ENCODE measurements at places on chromosomes 3 and 15.
A peak's percentile ranks its signal among the peaks of the same experiment; 100 is the strongest.

- no peak overlapping the region for H3K27ac ChIP-seq
- DNase-seq: no peak
- H3K36me3 ChIP-seq: no peaks in the 10 kb centered on the region
- peaks cover 11% of the 10 kb centered on the region for H3K4me1 ChIP-seq
Measured at GRCh38 chr15:70854666-70854976, 664 bp upstream of the LARP6 start.

DNA sequence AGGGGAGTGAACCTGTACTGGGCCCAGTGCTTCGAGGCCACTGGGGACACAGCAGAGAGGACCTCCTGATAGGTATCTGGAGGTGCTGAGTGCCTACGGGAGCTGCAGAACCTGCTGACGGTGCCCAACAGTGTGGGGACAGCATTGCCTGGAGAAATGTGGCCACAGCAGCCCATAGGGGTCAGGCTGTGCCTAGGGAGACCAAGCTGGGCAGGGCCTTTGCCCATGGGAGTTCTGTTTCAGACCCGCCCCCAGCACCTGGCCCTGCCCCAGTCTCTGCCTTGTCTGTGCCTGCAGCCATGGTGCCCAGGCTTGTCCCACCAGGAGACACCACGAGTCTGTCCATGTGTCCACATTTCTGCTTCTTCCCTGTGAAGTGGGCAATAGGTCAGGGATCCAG lies 15.3 kb upstream of the RPL32 start:
- peaks cover 20% of the 10 kb centered on the region for H3K27me3 ChIP-seq
- DNase-seq: no peak
- H3K4me3 ChIP-seq: no peak overlapping the region
- no peaks in the 10 kb centered on the region for H3K36me3 ChIP-seq
- H3K27ac ChIP-seq: no peak overlapping the region

DNA sequence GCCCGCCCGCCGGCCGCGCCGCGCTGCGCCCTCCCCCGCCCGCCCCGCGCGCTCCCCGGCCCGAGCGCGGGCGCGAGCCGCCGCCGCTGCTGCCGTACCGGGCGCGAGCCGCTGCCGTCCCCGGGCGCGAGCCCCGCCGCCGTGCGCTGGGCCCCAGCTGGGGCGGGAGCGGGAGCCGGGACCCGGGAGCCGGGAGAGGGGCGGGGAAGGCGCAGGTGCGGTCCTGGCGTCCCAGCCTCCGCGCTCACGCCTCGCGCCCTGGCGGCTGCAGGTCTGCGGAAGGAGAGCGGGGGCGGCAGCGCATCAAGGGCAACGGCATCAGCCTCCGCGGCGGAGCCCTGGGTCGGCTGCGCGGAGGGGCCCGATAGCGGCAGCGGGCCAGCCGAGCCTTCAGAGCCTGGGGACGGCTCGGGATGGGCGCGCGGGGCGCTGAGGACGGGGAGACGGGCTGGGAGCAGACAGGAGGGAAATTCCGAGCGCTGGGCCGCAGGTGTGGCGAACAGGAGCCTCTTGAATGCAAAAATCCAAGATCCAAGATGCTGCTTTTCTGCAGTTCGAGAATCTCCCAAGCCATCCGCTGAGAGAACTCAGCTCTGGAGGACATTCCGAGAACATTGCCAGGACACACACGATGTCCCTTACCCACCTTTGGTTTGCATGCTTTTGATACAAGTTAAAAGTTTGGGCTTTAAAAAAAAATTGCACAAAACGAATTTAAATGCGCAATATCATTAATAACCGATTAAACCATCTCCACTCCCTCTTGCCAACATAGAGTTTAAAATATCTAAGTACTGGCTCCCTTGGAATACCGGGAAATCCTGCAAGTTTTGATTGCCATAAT lies 251.1 kb downstream of the TJP1 start:
- no peak overlapping the region for H3K27ac ChIP-seq
- DNase-seq: no peak
- H3K27me3 ChIP-seq: peaks cover 57% of the 10 kb centered on the region
- no peak overlapping the region for H3K4me3 ChIP-seq

- no peak overlapping the region for H3K4me3 ChIP-seq
- no peaks in the 10 kb centered on the region for H3K36me3 ChIP-seq
- no peaks in the 10 kb centered on the region for H3K27me3 ChIP-seq
- peaks cover under 1% of the 10 kb centered on the region for H3K4me1 ChIP-seq
Measured at GRCh38 chr3:35649405-35649804, 10.1 kb downstream of the ARPP21 start.

GRCh38 chr15:32717426-32718226 lies at the start of gene GREM1:
Gene GREM1, plus strand, starts transcription at chr15:32718004. Its CDS starts 12,687 bp downstream, at chr15:32730691.
- DNase-seq: no peak
- H3K4me3 ChIP-seq: peak within 1 kb of the TSS; percentile 65
- peaks cover 28% of the 10 kb centered on the region for H3K4me1 ChIP-seq
- H3K27me3 ChIP-seq: peaks cover 45% of the 10 kb centered on the region
- no peaks in the 10 kb centered on the region for H3K36me3 ChIP-seq
- no peak within 1 kb of the TSS for H3K27ac ChIP-seq

DNA sequence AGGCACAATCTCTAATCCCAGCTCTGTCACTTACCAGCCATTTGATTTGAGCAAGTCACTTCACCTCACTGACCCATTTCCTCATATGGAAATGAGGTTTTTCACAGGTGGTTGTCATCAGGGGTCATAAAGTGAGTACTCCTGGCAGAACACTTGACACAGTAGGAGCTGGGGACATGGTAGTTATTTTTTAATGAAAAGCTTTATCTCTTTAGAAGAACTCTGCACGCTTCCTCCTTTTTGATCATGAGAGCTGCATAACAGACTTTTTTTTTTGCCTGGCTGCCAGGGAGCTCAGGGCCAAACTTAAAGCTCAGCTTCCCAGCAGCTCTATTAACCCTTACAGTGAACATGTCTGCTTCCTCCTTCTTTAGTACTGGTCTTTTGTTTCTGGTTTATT lies 8.4 kb downstream of the VWA5B2 start:
- H3K4me1 ChIP-seq: no peaks in the 10 kb centered on the region
- no peak overlapping the region for H3K4me3 ChIP-seq
- no peak overlapping the region for H3K27ac ChIP-seq
- DNase-seq: no peak
- H3K36me3 ChIP-seq: peaks cover 10% of the 10 kb centered on the region
- peaks cover 6% of the 10 kb centered on the region for H3K27me3 ChIP-seq

GRCh38 chr15:74504836-74505235 lies 36.2 kb upstream of the ARID3B start:
- no peaks in the 10 kb centered on the region for H3K27me3 ChIP-seq
- no peak overlapping the region for H3K27ac ChIP-seq
- H3K4me1 ChIP-seq: no peaks in the 10 kb centered on the region
- no peak overlapping the region for H3K4me3 ChIP-seq
- H3K36me3 ChIP-seq: peaks cover 23% of the 10 kb centered on the region
- DNase-seq: no peak

DNA sequence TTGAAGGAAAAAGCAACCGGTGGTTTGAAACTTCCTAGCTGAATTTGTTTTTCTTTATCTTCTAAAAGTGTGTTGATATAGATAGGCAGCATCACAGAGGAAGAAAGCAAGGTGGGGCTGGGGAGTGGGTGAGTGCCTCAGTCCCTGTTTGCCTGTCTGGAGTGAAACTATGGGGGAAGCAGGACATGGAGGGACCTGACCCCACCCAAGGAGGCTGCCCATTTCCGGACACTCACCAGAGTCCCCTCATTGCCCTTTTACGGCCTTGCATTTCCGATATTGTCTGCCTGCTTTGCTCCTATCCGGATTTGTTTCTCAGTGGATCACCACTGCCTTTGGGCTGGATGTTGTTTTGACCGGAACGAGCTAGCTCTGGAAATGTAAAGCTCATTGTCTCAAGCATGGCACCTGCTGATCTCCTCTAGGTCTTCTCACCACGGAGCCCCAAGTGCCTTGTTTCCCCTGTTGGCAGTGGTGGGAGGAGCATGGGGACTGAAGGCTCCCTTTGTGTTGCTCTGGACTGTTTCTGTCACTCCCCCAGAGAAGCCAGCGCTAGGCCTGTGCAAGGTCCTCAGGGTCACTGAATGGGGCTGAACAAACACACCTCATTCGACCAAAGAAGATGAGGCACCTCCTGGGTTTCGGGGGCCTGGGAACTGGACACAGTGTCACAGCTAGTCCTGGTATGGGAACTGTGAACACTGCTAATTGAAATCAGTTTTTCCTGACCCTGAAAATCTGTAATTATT lies 7.0 kb downstream of the CLDN11 start:
- H3K36me3 ChIP-seq: no peaks in the 10 kb centered on the region
- no peak for DNase-seq
- no peaks in the 10 kb centered on the region for H3K4me1 ChIP-seq
- peaks cover 7% of the 10 kb centered on the region for H3K27me3 ChIP-seq

DNA sequence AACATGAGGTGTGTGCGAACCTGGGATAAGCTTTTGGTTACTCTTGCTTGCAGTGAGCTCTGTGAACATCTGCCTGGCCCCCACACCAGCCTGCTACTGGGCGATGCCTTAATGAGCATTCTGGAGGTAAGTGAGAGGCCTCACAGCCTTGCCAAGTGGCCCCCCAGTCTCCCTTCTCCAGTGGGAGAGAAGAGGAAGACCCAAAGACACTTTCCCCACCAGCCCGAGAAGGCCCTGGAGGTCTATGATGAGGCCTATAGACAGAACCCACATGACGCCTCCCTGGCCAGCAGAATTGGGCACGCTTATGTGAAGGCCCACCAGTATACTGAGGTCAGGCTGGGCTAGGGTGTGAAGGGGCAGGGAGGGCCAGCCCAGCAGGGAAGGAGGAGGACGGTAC lies 22.5 kb downstream of the TTC21A start:
- H3K27me3 ChIP-seq: no peaks in the 10 kb centered on the region
- peaks cover 28% of the 10 kb centered on the region for H3K4me1 ChIP-seq
- no peak overlapping the region for H3K27ac ChIP-seq
- H3K36me3 ChIP-seq: peaks cover 52% of the 10 kb centered on the region
- H3K4me3 ChIP-seq: no peak overlapping the region

DNA sequence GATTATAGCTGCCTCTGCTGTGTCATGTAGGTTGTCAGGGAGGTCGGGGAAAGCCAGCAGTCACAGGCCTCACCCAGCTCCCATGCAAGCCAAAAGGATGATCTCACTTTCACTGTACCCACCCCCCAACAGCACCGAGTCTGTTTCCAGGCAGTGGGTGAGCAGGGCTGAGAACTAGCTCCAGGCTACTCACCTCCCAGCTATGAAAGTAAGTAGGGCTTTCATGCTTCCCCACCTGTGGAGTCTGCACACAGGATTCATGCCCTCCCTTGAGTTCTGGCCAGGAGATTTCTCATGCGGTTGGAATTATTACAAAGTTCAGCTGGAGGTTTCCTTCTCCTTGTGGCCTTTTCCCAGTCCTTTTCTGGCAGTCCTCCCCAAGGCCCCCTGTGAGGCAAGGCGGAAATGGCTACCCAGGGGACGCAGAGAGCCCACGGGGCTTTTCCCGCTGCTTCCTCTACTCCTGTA lies 356.2 kb downstream of the SV2B start:
- DNase-seq: no peak
- H3K36me3 ChIP-seq: no peaks in the 10 kb centered on the region
- no peak overlapping the region for H3K4me3 ChIP-seq
- H3K27me3 ChIP-seq: no peaks in the 10 kb centered on the region

- no peaks in the 10 kb centered on the region for H3K27me3 ChIP-seq
- H3K4me3 ChIP-seq: no peak overlapping the region
- no peak overlapping the region for H3K27ac ChIP-seq
- no peaks in the 10 kb centered on the region for H3K36me3 ChIP-seq
- no peaks in the 10 kb centered on the region for H3K4me1 ChIP-seq
Measured at GRCh38 chr3:7740458-7740857, 761.2 kb upstream of the LMCD1 start.

DNA sequence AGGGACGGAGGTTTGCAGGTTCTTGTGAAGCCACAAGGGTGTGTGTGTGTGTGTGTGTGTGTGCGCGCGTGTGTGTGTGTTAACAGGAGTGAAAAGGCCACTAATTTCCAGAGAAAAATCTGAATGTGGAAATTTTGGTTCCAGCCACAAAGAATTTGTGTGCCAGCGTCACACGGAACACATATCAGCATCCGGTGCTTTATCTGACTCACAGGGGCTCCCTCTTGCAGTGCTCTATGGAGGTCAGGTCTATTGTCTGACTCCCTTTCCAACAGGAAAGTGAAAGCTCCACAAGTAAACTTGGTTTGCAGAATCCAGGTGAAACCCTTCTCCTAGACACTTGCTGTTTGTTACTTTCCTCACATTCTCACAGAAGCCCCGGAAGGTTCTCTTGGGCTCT lies 6.2 kb downstream of the CLDN11 start:
- H3K27me3 ChIP-seq: peaks cover 13% of the 10 kb centered on the region
- H3K27ac ChIP-seq: no peak overlapping the region
- H3K4me3 ChIP-seq: no peak overlapping the region

Data from activated B cell treated with CpG ODN at 0.5 μM for 24 hours (primary cell).